ENCODE measurements at places on chromosomes 3 and 15.

GRCh38 chr3:46087871-46088270 is 60.6 kb upstream of the XCR1 start:
- no peak for DNase-seq

DNA sequence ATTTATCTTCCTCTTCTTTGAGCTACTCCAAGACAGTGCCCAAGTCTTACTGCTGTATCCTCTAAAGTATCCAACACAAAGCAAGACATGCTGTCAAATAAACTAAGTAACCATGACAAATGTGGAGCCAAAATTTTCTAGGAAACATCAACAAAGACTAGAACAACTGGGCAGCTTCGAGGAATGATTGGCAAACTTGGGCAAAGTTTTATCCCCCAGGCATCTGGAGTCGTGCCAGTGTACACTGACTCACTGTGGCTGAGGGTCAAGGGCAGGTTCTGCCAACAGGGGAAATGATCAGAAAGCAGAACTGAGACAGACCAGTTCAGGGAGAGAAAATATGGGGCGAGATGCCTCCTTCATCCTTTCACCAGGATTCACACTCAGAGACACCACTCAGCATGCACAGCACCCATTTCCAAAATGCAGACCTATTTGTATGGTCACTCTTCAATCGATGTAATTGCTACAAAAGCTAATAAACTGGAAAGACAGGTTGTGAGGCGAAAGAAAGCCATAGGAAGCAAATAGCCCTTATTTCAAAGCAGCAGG is 65.8 kb downstream of the MB21D2 start:
- no peak for DNase-seq

DNA sequence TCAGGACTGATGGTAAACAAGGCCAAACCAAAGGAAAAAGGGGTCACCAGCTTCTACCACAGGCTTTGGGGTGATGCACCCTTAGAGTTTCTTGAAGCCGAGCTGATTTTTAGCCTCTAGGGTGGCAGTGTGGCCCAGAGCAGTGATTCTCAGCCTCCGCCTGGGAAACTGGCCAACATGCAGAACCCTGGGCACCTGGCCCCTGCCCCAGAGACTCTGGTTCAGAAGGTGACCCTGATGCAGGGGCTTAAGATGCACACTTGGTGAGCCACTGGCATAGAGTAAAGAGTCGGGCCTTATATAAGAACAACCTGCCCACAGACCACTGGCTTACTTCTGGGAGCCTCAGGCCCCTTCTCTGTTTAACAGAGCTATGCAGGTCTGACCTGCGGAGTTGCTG is 44.5 kb downstream of the SYNM start:
- no peak for DNase-seq

DNA sequence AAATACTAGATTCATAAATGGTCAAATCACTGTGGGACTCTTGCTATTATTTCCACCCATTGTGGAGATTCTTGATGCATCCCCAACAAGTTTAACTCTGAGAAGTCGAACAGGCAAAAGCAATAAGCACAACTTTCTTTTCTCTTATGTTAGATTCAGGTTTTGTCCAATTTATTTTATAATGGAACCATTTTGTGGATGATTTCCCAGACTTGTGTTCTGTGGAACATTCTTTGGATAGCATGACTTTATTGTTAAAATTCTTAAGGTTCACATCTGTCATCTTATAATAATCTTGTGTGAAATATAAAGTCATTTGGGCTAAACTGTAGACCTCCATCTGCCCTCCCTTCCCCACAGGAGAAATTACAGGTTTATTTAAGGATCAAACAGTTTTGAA is 213.7 kb downstream of the LPP start:
- DNase-seq = no peak

DNA sequence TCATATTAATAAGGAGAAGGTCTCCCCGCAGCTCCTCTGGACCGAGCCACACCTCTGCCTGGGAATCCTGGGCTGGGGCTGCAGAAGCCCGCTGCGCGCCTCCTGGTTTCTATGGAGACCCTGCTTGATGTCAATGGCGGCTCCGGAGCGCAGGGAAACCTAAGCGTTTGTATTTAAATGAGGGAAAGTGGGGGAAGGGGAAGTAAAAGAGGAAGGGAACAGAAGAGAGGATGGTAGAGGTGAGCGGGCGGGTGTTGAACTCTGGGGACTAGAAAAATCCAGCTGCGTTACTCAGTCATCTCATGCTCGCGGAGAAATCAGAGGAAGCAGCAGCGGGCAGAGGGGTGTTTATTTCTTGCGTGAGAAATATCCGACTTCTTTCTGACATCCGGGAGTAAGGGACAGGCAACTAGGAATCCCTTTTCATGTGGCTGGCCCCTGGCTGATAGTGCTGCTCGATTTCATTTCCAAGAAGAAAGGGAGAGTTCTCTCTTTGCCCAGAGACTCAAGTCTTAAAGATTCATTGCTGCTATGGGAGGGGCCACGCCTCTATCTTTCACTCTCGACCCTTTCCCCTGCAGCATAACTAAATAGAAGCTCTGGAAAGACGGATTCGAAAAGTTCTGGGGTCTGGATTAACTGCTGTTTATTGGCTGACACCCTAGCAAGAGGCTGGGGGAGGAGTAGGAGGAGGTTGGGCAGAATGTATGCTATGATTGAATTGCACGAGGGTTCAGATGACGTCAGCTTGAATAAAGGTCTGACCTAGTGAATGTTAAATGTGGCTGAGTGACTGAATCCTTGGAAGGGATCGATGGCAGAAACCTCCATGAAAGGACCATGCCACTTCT is 110.5 kb upstream of the GAP43 start:
- no peak for DNase-seq

DNA sequence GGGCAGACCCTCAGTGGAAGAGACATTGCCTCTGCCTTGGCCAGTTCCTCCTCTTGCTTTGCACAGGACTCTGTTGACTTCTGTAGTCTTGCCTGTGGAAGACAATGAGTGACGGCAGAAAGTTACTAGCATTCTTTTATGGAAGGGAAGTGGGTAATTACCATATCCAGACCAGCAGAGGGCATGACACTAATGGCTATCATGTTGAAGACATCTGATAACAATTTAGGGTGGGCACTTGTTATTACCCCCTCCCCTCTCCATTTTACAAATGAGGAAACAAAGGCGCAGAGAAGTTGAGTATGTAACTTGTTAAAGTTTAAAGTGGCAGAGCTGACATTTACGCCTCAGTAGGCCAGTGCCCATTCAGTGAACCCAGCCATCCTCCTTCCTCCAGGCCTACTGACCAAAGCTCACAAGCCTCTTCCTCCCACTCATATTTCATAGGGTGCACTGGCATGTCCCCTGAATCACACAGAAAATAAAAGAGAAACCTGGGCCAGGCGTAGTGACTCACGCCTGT is 48.2 kb upstream of the FMN1 start:
- no peak for DNase-seq

DNA sequence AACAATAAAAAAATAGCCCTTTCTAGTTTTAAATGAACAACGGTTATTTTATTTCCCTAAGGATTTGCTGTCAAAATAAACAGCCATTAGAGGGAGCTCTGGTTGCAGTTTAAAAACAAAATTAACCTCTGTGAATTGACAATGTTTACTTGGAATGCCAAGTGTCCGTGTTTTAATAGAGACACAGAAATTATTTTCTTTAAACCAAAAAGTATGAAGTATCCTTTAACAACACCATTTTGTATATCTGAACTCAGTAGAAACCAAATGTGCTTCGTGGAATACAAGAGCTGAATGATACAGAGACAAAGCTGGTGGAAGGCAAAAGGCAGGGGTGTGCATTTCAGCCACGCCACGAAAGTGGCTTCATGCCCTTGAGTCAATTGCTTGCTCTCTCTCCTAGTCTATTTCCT is 74.4 kb downstream of the MOBP start:
- DNase-seq = no peak

- DNase-seq = no peak
Observed at GRCh38 chr3:94098452-94098851, 35.6 kb downstream of the NSUN3 start.

- no peak for DNase-seq
Observed at GRCh38 chr3:89252016-89252415, 144.6 kb downstream of the EPHA3 start.

DNA sequence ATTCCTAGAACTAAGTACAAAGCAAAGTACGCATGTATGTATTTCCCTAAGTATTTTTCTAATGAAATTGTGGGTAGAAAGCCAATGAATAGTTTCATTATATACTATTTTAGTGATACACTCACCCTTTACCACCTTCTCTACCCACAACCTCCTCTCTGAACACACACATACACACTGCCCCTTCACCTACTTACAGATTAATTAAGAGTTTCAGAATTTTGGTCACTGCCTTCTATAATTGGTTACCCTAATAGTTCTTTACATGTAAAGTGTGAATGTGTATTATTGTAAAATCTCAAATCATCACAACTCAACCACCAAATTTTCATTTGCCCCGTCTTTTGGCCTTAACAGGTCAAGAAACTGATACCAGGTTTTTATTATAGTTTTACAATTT is 7.2 kb downstream of the PFN2 start:
- no peak for DNase-seq

GRCh38 chr3:29591579-29591978 is 310.7 kb downstream of the RBMS3 start:
- no peak for DNase-seq

DNA sequence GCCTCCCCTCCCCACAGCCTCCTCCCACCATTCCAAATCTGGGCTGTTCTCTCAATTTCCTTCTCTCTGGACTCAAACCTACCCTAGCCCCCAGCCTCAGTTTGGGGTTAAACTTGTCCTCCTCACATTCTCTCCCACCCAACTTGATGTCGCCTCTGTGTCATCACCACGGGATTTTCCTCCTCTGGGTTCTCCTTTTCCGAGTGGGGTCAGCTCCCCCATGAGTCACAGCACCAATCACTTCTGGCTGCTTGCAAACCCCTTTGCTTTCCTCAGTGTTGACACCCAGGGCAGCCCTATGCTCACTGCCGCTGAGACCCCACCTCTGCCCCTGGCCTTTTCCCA is 451 bp downstream of the CCR5AS start:
- DNase-seq = no peak

GRCh38 chr3:70097084-70097483 is 97.6 kb downstream of the SAMMSON start:
- no peak for DNase-seq

GRCh38 chr15:74784426-74785193 is 2.7 kb downstream of the CSK start:
- DNase-seq = no peak

GRCh38 chr3:196138482-196139254 is 56.8 kb upstream of the TFRC start:
- no peak for DNase-seq

- no peak for DNase-seq
Observed at GRCh38 chr3:73828348-73828747, 203.6 kb upstream of the PDZRN3 start.

- no peak for DNase-seq
Observed at GRCh38 chr15:81939604-81940440, 106.0 kb downstream of the MEX3B start.

DNA sequence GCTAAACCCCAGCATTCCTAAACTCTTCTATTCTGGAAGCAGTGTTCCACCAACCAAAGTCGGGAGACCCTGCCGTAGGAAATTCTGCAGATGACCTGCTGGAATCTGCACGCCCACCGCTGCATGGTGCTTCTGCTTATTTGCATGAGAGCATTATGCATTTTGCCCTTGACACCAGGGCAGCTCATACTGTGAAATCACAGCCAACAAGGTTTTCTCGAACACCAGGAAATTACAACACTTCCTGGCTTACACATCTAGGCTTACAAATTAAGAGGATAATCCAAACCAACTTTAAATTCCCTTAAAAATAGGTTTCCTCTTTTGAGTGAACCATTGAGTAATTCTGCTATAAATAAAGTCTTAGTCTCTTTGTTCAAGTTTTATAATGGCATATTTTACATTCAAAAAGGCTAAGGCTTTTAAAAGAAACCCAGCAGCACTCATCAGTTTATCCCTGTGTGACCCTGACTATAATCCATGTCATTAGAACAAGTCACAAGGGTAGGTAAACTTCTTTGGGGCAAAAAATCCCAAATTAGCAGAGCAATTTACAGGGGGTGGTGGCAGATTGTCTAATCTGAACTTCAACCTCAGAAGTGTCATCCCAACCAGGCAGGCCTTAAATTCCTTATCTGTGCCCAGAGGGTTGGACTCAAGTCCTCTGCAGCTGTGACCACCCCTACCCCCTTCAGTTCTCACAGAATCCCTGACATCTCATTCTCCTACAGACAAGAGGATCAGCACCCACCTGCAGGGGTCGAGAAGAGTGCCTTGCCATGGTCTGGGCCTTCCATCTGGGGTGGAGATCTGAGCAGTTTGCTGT is 33.5 kb upstream of the RBP1 start:
- no peak for DNase-seq

- DNase-seq = no peak
Observed at GRCh38 chr15:26882616-26883365, 15.9 kb downstream of the GABRA5 start.

DNA sequence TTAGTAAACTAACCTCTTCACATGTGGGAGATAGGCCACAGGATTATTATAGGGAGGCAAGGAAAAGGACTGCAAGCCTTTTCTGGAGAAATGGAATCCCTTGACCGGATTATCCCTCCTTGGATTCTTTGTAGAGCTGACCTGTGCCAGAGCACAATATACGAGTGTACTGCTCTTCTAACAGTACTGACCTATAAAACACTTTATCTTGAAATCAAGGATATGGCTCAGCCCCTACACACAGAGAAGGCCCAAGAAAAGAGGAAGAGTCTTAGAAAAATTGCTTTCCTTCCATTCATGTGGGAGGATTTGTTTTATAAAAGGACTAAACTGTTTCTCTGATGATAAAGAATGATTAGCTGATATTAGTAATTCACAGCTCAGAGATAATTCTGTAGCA is 42.2 kb downstream of the DMXL2 start:
- no peak for DNase-seq

DNA sequence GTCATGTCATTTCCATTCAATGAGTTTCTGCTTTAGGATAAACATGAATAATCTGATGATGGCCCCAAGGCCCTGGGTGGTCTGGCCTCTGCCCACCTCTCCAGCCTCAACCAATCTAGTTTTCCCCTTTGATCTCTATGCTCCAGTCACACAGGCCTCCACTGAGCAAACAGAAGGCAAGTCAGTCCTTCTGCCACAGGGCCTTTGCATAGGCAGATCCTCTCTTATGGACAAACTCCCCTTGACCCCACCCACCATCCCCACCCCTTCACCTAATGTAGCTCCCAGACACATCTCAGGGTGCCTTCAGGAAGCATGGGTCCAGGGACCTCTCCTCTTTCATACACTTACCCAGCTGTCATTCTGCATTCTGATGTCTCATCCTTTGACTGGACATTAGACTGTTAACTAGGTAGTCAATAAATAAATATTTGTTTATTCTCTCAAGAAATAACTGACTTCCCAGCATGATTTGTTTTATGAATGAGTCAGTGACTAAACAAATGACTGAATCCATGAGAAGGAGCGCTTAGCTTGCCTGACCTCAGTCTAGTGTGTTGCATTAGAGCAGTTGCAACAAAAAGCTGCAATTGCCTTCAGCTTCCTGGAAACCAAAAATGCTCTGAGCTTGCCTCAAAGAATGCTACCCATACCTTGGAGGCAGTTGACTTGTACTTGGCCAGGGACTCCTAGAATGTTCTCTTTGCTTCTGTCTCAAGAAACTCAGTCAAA is 386.6 kb upstream of the WNT5A start:
- no peak for DNase-seq

- DNase-seq = no peak
Observed at GRCh38 chr15:41474941-41475340, 18.7 kb upstream of the ITPKA start.

All from effector CD8-positive, alpha-beta T cell (primary cell).